ENCODE measurements at places on chromosomes 11 and 22.
A peak's percentile ranks its signal among the peaks of the same experiment; 100 is the strongest.

- no peak for DNase-seq
Measured at GRCh38 chr11:126398721-126399120, 43.2 kb downstream of the ST3GAL4 start.

- no peak for DNase-seq
Measured at GRCh38 chr11:76648061-76648460, 22.5 kb downstream of the LRRC32 start.

DNA sequence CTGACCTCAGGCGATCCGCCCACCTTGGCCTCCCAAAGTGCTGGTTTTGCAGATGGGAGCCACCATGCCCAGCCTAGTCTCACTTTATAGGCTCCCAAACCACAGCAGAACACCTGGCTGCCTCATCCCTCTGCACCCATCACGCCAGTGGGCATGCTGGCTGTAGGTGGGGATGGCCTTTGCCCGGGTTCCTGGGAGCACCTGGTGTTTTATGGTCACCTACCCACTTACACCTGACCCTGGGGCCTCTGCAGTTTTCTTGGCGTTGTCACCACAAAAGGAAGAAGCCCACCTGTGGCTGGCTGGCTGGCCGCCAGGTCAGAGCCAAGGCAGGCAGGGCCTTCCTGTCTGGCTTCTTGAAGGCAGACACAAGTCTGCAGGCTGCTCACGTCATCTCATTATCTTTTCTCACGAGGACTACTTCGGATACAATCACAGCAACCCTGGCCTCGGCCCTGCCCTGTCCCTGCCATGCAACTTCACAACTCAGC lies 8.2 kb downstream of the RRP7A start:
- DNase-seq = no peak

DNA sequence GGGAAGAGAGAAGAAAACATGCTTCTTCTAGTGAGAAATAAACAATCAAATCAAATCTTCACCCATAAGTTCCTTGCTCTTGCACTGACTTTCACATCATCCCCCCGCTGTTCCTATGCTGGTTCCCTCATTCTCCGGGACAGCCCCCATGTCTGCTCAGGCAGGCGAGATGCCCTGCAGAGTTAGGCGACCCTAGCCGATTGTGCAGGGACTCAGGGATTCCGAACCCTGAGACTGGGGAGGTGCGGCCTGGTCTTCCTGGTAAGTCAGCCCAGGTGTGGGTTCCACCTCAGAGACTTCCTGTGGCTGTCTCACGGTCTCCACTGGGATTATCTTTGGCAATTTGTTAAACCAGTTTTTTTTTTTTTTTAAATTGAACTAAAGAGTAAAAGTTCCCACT lies 6.6 kb downstream of the TTC38 start:
- DNase-seq = no peak

GRCh38 chr11:119545978-119546915 lies 123.3 kb upstream of the THY1 start:
- no peak for DNase-seq

GRCh38 chr11:107566569-107566968 lies 1.0 kb upstream of the ALKBH8 start:
- no peak for DNase-seq

GRCh38 chr11:69832561-69833413 lies 13.6 kb upstream of the FGF3 start:
- DNase-seq = no peak

GRCh38 chr11:79400206-79400605 lies 40.6 kb downstream of the TENM4 start:
- DNase-seq = no peak

DNA sequence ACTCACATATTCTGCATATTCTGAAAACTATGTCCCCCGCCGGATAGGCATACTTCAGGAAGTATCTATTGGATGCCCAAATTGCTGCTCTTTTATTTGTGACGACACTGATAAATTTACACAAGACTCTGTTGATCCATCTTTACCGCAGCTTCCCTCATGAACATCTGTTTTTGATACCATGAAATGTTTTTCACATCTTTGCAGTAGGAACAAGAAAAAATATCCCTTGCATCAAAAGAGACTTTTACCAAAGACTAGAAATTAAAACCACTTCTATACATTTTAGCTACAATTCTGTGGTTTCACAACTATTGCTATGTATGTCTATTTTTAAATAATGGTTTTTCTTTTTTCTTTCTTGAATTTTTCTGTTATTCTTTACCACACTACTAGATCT lies 15.3 kb downstream of the POU2AF2 start:
- DNase-seq = no peak

DNA sequence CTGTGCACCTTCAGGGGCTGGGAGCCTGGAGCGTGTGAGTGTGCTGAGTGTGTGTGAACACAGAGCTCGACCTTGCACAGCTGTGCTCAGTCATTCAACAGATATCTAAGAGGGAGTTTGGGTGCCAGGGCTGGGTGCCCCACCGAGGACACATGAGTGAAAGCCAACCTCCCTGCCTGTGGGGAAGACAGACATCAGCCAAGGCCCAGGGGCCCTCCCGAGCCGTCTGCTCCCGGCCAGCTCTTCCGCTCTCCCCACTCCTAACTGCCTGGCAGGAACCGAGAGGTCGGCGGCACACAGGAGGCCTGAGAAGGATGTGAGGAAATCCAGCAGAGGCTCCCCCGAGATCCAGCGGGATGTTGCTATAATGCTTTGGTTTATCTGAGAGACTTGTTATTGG lies 32.0 kb downstream of the CERK start:
- no peak for DNase-seq

GRCh38 chr11:1162491-1163311 lies 4.9 kb downstream of the MUC5AC start:
- DNase-seq = no peak

GRCh38 chr11:69216647-69217051 lies 60.9 kb downstream of the SMIM38 start:
- no peak for DNase-seq

- no peak for DNase-seq
Measured at GRCh38 chr11:127242676-127243075, 242.1 kb upstream of the KIRREL3 start.

GRCh38 chr11:34613552-34614056 lies 7.3 kb upstream of the EHF start:
- no peak for DNase-seq

DNA sequence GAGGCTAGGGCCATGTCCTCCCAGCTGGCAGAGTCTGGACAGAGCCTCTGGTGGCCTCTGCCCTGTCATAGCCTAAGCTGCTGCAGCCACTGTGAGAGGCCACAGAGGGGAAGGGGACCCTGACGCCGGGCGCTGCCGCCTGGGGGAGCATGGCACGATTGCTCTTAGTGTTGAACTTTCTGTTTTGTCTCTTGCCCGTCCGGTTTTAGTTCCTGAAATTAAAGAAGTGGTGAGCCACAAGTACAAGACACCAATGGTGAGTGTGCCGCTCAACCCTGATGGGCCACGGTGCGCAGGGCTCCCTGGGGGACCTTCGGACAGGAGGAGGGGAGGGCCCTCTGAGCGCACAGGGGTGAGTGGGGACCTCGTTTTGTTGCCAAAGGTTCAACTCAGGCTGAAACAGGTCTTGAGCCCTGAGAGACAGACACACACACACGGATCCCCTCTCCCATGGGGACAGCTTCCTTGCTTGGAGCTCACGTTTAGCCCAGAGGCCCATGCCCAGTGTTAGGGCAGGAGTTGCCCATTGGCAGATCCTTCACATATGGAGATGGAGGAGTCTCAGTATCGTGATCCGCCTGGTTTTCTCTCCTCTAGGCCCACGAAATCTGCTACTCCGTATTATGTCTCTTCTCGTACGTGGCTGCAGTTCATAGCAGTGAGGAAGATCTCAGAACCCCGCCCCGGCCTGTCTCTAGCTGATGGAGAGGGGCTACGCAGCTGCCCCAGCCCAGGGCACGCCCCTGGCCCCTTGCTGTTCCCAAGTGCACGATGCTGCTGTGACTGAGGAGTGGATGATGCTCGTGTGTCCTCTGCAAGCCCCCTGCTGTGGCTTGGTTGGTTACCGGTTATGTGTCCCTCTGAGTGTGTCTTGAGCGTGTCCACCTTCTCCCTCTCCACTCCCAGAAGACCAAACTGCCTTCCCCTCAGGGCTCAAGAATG lies 23.8 kb downstream of the MYBPC3 start:
- DNase-seq = no peak

GRCh38 chr11:117673602-117674001 lies 123.4 kb downstream of the DSCAML1 start:
- no peak for DNase-seq

- DNase-seq = no peak
Measured at GRCh38 chr11:64211181-64211872, 4.8 kb downstream of the FERMT3 start.

DNA sequence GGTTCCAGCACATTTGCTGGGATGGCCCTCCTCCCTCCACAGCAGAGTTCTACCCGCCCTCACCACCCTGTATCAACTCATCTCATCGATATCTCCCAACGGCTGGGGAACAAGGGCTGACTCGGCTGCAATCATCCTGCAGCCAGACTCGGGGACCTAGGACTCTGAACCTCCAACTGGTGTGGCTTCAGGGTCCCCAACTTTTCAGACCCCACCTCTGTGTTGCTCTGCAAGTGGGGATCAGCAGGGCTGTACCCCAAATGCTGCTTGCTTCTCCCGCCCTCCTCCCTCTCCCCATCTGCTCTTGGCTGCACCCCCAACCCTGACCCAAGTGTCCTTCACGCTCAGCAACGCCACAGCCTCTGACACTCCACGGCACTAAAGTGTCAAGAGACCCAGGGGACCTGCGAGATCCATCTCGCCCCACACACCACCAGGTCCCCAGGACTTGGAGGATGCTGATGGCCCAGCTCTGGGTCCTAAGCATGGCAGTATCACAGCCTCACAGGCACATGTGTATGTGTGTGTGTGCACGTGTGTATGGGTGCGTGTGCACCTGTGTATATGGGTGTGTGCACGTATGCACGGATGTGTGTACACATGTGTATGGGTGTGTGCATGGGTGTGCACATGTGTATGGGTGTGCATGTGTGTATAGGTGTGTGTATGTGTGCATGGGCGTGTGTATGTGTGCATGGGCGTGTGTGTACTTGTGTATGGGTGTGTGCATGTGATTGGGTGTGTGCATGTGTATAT lies 26.4 kb downstream of the KCNQ1 start:
- no peak for DNase-seq

- DNase-seq = no peak
Measured at GRCh38 chr11:3058753-3059664, 1.8 kb upstream of the CARS1 start.

DNA sequence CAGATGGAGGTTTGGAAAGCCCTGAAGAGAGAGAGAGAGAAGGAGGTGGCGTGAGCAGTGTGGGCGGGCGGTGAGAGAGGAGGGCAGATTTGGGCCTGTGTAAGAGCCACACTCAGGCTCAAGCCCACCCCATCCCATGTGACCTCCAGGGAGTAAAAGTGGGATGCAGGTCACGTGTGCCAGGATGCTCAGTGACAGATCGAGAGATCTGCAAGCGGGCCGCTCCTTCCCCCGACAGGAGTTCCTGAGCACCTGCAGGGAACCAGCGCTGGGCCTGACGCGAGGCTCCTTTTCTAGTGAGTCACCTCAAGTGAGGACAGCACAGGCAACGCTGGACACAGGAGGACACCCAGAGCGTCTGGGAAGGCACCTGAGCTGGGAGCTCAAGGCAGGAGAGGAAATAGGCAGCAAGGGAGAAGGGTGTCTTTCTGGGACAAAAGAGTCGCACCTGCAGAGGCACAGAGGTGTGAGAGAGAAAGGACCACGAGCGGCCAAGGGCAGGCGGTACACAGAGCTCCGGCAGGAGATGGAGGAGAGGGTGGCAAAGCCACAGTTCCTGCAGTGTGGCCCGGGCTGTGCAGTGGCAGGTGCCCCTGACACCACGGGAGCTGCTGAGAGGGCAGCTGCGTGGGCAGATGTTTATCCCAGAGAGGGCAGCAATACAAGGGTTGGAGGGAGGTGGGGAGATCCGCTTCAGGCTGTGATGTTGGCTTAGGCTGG lies 1294.8 kb downstream of the TBC1D22A start:
- DNase-seq = no peak

GRCh38 chr11:66068154-66068821 lies 1.8 kb upstream of the PACS1 start:
- peak; percentile 61 for DNase-seq

DNA sequence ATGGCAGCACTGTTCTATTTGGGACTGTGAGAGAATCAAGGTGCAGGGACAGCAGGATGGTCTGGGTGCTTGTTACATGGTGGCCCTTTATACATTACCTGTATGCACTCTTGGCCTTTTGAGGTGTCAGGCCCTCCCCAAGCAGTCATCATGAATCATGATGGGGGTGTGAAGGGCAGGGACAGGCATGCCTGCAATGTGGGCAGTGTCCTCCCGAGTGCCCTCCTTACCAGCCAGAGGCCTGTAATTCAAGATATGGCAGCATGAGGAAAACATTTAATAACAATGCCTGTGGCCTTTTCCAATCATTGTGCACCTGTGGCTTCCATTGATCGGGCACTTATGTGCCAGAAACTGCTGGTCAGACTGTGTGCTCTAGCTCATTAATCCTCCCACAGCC lies 25.5 kb upstream of the CYP2D6 start:
- no peak for DNase-seq

DNA sequence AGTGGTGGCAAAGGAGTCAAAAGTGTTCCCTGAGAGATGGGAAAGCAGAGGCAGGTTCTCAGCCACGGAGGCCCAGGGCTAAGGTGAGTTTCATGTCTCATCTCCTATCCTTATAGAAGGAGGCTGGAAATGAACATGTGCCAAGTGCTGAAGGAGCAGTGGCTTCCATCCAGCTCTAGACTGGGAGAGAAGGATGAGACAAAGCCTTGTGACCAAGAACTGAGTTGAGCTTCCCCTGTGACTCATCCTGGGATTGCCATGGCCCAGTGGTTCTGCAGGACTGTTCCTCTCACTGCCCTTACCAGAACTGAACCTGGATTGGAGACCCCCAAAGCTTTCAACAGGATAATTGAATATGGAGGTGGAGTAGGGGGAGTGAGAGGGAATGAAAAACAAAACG lies 16.7 kb upstream of the OR9Q1 start:
- DNase-seq = no peak

GRCh38 chr11:130874955-130875531 lies 41.2 kb downstream of the SNX19 start:
- DNase-seq = no peak

DNA sequence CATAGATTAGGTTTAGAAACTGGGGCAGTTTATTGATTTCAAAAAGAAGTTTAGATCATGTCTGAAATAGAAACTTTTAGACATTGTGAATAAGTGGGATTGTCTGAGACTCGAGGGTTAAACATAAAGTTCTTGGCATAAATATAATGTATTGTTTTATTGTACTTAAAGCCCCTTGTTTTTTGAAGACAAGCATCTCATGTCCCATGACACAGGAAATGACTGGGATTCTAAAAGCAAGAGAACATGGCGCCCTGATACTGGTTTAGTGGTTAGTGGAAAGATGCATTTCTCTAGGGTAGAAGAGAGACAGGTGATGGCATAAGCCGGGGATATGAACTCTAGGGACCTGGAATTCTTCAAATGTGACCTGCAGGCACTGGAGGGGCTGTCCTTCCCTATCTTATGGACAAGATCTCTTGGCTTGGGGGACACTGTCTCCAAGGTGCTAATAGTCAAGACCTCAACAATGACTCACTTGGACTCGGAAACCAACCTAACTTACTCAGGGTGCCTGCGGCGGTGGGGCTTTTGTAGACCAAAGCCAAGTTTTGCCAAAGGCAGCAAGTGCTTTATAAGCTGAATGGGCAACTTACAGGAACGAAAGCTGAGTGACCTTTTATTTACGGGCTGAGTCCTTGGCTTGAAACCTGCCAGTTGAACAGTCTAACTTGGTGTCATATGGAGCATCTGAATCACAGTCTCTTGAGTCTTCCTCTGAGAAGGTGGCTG lies 48.2 kb downstream of the UBASH3B start:
- DNase-seq = no peak
